A549 treated with ZK216348 at 1 μM for 4 hours (cell line): ENCODE measurements at places on chromosomes 7 and 10. TPM values are rescaled to one million over a fixed set of nuclear protein-coding genes. Genes with fewer than 3 reads are reported as not detected.

The IGFBP1 gene
- total RNA-seq, result 28.6 to 49.0 TPM (median 45.4 TPM) in 5 replicates

The CHN2 gene
- total RNA-seq, result 0.32 TPM in 1 of 5 replicates, not detected in the others

The ATOH7 gene
- 0.18 to 0.31 TPM (median 0.22 TPM) in 5 replicates for total RNA-seq

The CLEC2L gene
- total RNA-seq, result 0.25 TPM in 1 of 5 replicates, not detected in the others

The SPAM1 gene
- total RNA-seq, result not detected in 5 replicates

The REEP3 gene
- total RNA-seq, result 14.1 to 37.4 TPM (median 17.8 TPM) in 5 replicates

The OLAH gene
- total RNA-seq, result 0.28 to 0.48 TPM (median 0.45 TPM) in 3 of 5 replicates, not detected in the others

The TYW1 gene
- 13.9 to 17.8 TPM (median 14.9 TPM) in 5 replicates for total RNA-seq

The CRYGN gene
- total RNA-seq, result not detected in 5 replicates

The BTBD16 gene
- total RNA-seq, result 0.22 to 0.92 TPM (median 0.58 TPM) in 5 replicates

The PRLHR gene
- total RNA-seq, result not detected in 5 replicates

The CXCL12 gene
- 0.08 to 0.25 TPM (median 0.20 TPM) in 3 of 5 replicates, not detected in the others for total RNA-seq

The LRGUK gene
- 0.18 to 0.73 TPM (median 0.36 TPM) in 5 replicates for total RNA-seq

The MSS51 gene
- 0.40 to 0.65 TPM (median 0.62 TPM) in 5 replicates for total RNA-seq

The PON3 gene
- total RNA-seq, result 33.5 to 45.3 TPM (median 34.6 TPM) in 5 replicates

The HOXA1 gene
- total RNA-seq, result 2.7 to 4.7 TPM (median 3.8 TPM) in 5 replicates
